AG08395 (cell line): ENCODE measurements at places on chromosomes 5 and 9.

DNA sequence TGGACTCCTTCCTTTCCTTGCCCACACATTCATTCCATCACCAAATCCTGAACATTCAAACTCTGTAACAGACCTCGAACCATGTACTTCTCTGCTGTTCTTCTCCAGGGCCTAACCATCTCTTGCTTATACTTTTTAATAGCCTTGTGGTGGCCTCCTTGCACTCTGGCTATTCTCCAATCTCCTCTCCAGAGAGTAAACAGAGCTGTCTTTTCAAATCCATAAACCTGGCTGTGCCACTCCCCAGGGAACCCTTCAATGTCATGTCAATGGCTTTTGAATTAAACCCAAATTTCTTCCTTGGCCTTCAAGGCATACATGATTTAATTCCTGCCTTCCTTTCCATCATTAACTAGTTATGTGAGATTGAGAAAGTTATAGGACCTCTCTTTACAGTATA, 277.6 kb upstream of the EFNA5 start:
- no peak for DNase-seq

- no peak for DNase-seq
Measured at GRCh38 chr5:40521108-40521785, 158.5 kb upstream of the PTGER4 start.

DNA sequence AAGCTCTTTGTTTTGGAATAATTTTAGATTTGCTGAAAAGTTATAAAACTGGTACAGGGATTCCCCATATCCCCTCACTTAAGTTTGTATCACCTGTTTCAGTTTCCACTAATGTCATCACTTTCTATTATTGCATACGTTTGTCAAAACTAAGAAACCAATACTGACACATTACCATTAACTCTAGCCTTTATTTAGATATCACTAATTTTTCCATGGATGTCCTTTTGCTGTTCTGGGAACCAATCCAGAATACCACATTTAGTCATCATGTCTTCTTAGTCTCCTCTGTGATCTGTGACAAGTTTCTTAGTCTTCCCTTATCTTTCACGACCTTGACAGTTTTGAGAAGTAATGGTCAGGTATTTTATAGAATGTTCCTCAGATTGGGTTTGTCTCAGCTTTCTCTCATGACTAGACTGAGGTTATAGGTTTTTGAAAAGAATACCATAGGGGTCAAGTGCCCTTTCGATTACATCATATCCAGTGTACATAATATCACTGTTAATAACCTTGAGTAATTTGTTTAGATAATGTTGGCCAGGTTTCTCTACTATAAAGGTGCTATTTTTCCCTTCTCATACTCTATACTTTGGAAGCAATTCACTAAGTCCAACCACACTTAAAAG, 51.9 kb upstream of the NMUR2 start:
- DNase-seq: no peak

GRCh38 chr5:23169660-23170416, 316.7 kb upstream of the CDH12 start:
- DNase-seq: no peak

GRCh38 chr5:98927242-98927988, 1.4 kb downstream of the CHD1 start:
- DNase-seq: peak; percentile 48

DNA sequence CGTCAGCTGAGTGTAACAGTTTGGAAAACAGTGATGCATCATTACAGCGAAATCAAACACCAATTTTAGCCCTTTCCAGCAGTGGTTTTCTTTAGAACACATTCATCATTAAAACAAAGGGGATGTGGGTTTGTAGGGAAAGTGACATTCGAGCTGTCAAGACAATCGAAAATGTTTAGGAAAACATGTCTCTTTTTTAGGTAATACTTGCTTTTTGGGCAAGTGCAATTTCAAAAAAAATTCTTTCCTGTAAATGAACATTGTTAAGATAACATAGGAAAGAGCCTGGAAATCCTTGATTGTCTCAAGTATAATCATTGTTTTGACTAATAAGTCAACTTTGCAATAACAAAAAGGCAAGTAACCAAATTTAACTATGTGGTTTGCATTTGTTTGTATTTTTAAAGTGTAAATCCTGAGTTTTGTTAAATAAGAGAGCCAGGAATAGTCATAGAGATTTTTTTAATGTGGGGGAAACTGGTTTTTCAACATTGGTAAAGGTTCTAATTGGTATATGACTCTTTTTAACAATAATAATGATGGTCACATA, 182.5 kb downstream of the TTLL11 start:
- DNase-seq: no peak

- peak; percentile 74 for DNase-seq
Measured at GRCh38 chr9:112569186-112569585, 82.6 kb downstream of the KIAA1958 start.

DNA sequence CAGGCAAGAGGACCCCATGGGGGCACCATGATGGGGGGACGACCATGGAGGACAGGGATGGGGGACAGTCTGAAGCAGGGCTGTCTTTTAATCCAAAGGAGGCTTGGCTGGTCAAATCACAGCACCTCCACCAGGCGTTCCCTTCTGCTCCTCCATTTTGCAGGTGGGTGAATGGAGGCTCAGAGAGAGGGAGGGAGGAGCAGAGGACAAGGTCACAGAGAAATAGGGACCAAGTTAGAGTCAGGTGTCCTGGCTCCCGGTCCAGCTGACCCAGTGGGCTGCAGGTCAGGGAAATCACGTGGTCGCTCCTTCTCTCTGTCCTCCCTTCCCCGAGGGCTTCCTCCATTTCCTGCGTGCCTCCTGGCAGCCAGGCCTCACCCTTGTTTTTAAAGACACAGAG, 156.4 kb upstream of the SMIM23 start:
- DNase-seq: no peak

DNA sequence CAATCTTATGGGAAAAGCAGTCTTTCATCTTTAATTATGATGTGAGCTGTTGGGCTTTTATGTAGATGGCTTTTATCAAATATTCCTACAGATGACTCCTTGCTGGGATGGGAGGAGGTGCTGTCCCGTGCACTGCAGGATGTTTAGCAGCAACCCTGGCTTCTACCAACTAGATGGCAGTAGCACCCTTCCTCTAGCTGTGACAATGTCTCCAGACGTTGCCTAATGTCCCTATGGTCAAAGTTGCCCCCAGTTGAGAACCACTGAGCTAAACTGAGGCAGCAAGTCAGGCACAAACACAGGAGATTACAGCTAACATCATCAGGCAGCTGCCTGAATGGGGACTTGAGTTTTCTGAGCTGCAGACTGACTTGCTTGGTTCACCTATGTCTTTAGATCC, 401.9 kb upstream of the PDE4D start:
- peak; percentile 28 for DNase-seq
